H9 (cell line): ENCODE measurements at places on chromosomes 3 and 15. TPM values are rescaled to one million over a fixed set of nuclear protein-coding genes. Genes with fewer than 3 reads are reported as not detected.

DNA sequence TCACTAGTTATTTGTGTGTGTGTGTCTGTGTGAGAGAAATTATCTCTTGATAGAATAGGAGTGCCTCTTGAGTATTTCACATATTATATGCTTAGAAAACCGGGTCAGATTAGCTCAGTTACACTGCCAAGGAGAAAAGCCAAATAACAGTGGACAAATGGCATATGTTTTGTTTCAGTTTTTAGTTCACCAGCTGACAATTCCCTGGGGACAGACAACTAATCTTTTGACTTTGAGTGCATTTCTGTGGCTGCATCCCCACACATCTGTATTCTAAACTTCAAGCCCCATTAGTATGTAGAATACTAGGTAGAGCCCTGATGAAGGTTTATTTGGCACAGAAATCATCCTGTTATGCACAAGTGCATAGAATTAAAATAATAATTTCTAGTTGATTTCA lies 227.7 kb upstream of the CNTN3 start:
- no peak for DNase-seq

- DNase-seq: no peak
Observed at GRCh38 chr15:68378595-68378994, 53.4 kb downstream of the ITGA11 start.

GRCh38 chr3:101303836-101304235 lies 16.5 kb downstream of the IMPG2 start:
- no peak for DNase-seq

- no peak for DNase-seq
Observed at GRCh38 chr3:8213286-8213685, 288.3 kb upstream of the LMCD1 start.

DNA sequence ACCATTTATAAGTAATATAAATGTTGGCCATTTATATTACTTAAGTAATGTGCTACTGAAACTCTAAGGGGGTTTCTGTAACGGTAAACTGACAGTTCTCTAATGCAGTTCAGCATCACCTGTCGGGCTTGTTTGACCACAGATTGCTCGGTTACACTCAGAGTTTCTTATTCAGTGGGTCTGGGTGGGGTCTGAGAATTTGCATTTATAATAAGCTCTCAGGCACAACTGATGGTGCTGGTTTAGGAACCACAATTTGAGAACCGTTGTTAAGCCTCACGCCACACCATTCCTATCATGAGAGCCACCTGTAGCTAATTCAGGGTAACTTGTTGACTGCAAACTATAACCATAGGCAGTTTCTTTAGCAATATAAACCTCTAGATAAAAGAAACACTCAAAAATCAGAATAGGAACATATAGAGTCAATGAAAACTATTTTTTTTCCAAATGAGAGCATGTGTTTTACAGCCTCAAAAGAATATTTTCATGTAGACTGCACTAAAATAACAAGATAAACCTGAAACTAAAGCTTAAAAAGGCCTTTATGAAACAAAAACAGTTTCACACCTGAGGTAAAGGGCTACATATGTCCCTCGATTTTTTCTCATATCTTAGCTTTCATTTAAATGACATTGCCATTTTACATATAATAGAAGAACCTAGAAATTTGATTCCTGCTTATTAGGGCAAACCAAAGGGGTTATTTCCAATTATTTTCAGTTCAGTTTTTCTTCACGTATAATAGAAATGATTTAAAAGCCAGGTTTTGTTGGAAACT lies 604.8 kb downstream of the UNC13C start:
- DNase-seq: no peak

The CYB561D2 gene
- 16.8 and 19.0 TPM in 2 replicates for total RNA-seq

DNA sequence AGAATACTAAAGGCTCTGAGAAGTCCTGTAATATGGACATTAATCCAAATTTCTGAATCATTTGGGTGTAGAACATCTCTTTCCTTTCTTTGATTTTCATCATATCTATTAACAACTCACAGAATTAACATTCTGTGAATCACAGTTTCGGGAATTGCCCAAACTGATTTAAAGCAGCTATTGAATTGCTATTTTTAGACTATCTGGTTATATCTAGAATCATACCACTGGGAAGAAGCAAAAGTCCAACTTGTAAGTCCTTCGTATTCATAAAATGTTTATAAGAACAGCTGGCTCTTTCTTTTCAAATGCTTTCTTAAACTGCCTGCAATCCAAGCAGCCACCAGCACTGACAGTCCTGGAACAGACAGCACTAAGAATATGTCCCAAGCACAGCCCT lies 733.0 kb downstream of the NTRK3 start:
- no peak for DNase-seq

- no peak for DNase-seq
Observed at GRCh38 chr3:175184392-175184791, 325.3 kb downstream of the NAALADL2 start.

DNA sequence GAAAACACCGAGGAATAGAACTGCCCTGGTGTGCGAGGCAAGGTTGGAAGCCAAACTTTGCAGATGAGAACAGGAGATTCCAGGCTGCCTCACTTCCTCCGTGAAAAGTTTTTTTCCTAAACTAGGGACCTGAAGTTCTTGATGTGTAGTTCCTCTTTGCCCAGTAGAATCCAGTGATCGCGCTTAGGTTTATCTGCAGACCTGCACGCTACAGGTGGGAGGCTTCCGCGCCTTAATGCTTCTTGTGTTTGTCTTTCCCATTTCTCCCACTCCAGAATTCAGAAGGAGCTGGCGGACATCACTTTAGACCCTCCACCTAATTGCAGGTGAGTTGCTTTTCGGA lies 5.4 kb downstream of the UBE2E1 start:
- no peak for DNase-seq

GRCh38 chr3:24299806-24300626 lies 194.6 kb downstream of the THRB start:
- DNase-seq: no peak

DNA sequence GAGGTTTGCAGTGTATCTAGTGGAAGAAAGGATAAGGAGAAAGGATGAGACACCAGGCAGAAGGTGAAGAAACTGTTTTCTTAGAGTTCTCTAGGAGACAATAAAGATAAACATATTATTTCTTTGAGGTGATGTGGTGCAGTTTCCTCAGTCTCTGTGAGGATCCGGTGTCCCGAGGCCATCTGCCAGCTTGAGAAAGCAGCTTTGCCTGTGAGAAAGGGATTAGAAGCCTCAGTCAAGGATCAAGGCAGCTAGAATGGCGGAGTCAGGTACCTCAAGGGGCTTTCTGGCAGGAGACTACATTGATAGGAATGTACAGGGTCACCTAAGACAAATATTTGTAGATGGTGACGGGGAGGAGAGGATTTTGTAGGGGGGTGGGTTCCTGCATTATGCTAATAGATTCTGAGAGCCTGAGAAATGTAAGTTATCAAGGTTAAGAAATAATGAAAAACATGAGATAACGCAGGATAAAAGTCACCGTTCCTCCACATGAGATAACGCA lies 103.9 kb upstream of the MB21D2 start:
- no peak for DNase-seq

The CNTN3 gene
- total RNA-seq: 0.29 TPM in 1 of 2 replicates, not detected in the other

The WDR49 gene
- 0.90 and 1.3 TPM in 2 replicates for total RNA-seq

GRCh38 chr3:177251755-177252154 lies 54.5 kb upstream of the TBL1XR1 start:
- no peak for DNase-seq

DNA sequence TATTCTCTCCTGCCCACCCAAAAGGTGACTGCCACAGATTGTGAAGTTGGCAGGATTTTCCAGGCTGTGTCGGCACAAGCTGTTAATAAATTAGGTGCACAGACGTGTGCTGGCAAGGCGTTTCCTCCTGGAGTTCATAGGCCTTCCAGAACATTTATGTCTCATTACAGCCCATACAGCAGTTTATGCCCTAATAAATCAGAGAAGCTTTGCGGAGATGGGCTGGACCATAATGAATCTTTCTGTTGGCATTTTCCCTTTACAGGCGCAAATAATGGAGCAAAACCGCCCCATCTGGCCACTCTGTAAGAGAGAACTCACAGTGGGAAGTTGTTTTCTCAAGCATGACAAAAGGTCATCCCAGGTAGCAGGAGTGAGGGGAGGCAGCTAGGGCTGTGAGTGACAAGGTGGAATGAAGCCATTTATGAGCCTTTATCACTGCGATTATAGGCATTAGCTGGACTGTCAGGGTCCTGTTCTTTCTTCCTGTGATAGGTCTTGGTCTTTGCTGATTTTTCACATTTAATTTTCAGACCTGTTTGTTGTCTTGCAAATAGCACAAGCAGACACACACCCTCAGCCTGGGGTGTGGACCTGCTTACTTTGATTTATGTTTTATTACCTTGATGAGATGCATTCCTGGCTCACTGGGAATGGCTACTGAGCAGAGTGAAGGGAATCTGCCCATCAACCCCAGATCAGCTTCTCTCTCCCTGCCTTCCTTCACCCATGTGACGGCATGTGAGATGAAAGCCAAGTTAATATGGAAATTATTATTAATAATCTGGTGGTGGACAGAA lies 257.5 kb downstream of the LRTM1 start:
- DNase-seq: peak; percentile 48

DNA sequence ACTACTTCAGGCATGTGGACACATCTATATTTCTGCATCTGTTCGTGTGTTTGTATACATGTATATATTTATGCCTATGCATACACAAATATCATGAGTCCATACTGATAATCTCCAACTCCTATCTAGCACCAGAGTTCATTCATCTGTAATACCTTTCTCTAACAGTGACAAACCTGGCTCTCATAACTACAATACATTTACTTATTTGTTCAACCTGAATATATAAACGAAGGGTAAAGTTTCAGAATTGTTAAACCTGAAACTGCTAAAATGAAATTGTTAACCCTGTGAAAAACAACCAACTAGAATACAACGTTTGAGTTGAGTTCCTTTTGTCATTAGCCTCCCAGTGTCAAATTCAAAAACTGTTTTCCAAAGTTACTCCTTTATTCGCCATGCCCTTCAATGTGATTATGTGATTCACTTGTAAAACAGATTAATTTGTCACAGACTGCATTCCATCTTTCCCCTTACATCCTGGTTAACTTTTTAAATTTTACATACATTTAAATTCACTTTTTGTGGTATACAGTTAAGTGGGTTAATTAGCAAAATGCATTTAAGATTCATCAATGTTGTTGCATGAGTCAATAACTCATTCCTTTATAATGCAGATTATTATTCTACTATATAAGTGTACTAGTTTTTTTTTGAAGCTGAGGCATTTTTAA lies 58.5 kb downstream of the PIK3R4 start:
- DNase-seq: no peak

GRCh38 chr3:188728371-188728896 lies 443.3 kb upstream of the TPRG1 start:
- no peak for DNase-seq

The CADPS gene
- 5.4 and 6.6 TPM in 2 replicates for total RNA-seq

GRCh38 chr3:120850381-120851295 lies 57.4 kb upstream of the STXBP5L start:
- DNase-seq: no peak

- DNase-seq: peak; percentile 91
Observed at GRCh38 chr15:74134387-74135027, 4.1 kb downstream of the ISLR2 start.

The GHSR gene
- total RNA-seq: not detected in 2 replicates

The CIB1 gene
- total RNA-seq: 23.0 and 27.8 TPM in 2 replicates

The DNAJA4 gene
- 0.13 and 0.35 TPM in 2 replicates for total RNA-seq

- DNase-seq: no peak
Observed at GRCh38 chr3:194592798-194593752, 40.1 kb downstream of the TMEM44 start.

GRCh38 chr15:99096173-99096893 lies 8.5 kb upstream of the SYNM start:
- no peak for DNase-seq

The GPR176 gene
- total RNA-seq: 132 TPM in 2 replicates

DNA sequence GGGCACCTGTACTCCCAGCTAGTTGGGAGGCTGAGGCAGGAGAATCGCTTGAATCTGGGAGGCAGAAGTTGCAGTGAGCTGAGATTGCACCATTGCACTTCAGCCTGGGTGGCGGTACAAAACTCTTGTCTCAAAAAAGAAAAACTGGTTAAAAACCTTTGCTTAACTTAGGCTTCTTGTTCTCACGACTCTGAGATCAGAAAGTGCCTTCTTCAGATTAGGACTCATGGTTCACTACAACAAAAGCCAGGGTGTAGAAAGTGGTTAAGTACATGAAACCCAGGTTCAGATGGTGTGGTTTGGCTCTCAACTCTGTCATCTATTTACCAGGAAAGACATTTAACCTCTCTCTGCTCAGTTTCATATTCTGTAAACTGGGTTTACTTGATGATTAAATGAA lies 168.4 kb downstream of the TUSC7 start:
- no peak for DNase-seq

- DNase-seq: no peak
Observed at GRCh38 chr3:141269961-141270360, 38.3 kb downstream of the PXYLP1 start.

The PRR23B gene
- not detected in 2 replicates for total RNA-seq

DNA sequence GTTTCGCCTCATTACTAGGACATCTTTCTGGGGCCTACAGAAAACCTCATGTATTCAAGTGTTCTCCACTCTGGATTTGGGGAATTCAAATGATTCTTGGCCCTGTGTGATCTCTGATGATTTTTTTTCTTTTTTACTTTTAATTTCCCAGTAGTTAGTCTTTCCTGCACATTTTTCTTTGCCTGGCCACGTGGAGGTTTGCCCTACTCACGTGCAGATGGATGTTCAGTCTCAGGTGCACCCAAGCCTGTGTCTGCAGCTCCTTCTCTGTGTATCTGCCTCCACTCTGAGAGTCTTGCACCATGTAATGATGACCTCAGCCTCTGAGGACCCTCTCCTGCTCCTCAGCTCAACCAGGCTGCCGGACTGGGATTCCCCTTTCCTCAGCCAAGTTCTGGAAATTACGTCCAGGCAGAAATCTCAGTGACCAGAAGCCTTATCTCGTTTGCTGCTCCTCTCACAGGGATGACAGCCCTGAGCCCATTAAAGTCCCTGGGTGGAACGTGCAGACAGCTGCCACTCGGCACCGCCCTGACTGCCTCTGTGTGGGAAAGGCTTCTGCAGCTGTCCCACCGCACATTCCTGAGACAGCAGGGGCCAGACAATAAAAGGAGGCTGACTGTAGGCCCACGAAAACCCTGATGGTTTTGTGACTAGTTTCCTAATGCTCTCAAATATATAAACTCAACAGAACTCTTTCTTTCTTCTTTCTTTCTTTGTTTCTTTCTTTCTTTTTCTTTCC lies 31.4 kb upstream of the GABRB3 start:
- DNase-seq: no peak

DNA sequence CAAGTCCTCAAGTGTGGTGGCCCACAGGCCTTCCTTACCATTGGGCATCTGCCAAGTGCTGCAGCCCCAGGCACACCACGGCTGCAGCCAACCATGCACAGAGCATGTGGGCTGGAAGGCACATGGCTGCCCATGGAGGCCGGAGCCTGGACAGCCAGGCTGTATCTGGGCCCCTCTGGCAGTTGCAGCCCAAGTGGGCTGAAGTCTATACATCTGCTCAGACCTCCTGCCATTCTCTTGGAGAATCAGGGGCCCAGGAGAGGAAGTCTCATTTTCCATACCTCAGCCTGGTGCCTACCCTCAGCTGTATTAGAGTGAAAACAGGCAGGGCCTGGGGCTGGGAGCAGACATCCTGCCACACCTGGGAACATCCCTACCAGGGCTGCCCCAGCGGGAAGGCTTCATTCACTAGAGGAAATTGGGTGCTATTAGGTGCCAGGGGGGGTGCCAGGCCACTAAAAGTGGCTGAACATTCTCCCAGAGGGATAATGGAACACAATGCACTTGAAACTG lies 48.0 kb upstream of the SLCO2A1 start:
- no peak for DNase-seq

The GOLGA8N gene
- 0.50 and 0.57 TPM in 2 replicates for total RNA-seq
